ENCODE measurements at places on chromosomes 12 and 14.

DNA sequence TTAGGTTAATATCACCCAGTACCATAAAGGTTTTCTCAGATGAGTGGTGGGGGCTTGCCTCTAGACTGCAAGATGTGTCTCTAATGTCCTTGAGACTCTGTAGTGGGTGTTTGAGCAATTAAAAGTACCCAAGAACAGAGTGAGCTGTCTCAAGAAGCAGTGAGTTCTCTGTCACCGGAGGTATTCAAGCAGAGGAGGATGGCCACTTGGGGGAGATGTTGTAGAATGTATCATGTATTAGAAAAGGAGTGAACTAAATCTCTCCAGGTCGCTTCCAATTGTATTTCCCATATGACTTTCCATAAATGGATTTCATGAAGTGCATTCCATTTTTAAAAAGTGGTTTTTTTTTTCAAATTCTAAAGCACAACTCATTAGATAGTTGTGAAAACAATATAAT, 35.0 kb downstream of the SLC17A8 start:
- DNase-seq = no peak

DNA sequence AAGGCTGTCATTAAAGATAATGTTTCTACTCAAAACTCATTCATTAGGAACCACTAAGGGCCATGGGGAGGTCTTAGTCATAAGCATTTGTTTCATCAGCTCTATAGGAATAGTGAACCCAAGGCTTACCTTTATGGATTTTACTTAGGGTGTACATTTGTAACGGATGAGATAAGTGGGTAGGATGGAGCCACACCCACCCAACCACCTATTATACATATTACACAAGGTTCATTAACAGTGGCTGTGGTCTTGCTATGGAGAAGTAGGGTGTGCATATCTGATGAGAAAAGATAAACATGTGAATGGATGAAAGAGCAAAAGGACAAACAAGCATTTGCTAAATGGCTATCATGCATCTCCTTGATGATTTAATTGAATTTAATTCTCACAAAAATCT, 39.6 kb upstream of the ITPR2 start:
- DNase-seq = no peak

GRCh38 chr14:63512861-63513260, 30.3 kb downstream of the PPP2R5E start:
- no peak for DNase-seq

GRCh38 chr12:30357766-30358490, 337.7 kb downstream of the IPO8 start:
- DNase-seq = peak; percentile 13

DNA sequence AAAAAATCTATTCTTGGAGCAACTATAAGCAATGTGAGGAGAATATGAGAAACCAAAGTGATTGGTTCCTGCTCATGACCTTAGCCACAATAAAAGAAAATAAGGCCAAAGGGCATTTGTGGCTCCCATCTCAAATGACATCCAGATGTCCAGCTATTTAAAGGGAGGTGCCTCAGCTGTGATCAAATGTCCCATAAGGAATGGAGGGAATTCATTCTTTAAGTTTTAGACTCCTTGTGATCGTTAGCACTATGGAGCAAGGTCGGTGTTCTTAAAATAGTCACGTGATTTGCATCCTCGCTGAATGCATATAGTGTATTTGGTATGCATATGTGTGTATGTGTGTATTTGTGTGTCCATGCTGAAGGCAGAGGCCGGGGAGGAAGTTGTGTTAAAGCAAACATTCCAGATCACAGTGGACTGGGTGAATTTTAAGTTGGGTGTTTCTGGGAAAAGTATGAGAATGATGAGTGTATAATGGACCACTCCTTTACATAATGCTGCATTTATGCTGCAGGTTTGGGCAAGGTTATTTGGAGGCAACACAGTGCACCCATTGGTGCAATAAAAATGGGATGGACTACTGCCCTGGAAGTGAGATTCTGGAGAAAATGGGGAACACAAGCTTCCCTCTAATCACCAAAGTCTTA, 5.6 kb upstream of the E2F7 start:
- no peak for DNase-seq

DNA sequence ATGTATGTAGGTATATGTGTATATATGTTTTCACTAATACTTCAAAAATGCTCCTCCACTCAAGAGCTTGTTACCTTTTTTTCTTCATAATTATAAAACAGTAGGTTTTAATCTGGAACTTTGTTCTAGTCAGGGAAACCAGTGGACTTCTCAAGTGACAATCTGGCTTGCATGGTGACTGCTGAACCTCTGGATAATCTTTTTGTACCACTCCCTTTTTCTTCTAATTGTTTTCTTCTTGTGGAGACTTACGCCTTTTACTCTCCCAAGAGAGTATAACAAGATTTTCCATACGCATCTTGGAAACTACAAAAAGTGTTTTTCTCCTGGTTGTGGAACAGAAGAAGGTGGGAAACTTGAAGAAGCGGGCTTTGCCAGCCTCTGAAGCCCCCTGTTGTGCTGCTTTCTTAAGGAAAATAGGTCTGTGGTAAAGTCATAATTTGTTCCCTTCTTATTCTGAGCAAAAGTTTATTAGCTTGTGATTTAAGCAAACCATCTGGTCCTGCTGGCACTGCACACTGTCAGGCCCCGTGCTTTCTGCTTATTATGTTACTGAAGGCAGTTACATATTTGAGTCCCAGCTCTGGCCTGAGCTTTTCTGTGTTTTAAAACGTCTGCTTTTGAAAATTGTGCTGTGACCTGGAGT, 291.8 kb downstream of the ERC1 start:
- peak; percentile 27 for DNase-seq

- no peak for DNase-seq
Measured at GRCh38 chr12:113805673-113806072, 160.5 kb downstream of the RBM19 start.

- no peak for DNase-seq
Measured at GRCh38 chr12:104505095-104505818, 48.5 kb downstream of the CHST11 start.

GRCh38 chr12:119673634-119674033, 5.7 kb downstream of the PRKAB1 start:
- DNase-seq = peak; percentile 45

DNA sequence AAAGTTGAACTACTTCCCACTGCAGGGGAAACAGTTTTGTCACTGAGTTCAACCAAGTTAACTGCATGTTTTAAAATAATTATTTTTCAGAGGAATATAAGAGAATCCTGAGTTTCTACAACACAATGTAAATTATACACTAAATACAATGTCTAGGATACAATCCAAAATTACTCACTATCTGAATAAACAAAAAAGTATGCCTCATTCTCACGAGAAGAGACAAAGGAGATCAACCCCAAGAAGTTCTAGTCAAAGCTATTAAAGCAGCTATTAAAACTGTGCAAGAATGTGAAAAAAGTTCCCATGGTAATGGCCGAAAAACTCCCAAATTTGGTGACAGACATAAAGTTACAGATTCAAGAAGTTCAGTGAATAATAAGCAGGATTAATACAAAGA, 8.8 kb upstream of the KCNK13 start:
- DNase-seq = no peak

GRCh38 chr12:109578330-109578927, 4.8 kb downstream of the MVK start:
- DNase-seq = no peak

DNA sequence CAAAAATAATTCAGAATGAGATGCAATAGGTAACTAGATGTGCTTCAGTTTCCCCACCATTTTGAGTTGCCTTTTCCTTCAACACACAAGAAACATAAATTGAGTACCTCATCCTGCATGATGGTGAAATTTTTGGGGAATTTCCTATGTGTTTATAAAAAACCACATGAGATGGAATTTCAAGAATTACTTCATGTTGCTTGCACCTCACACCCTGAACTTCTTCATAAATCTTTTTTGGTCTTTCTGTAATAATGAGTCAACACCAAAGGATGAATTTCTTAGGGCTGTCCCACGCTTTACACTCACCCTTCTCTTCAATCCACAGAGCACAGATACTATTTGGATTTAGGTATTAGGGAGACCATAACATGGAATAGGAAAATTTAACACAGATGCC, 22.6 kb upstream of the LUM start:
- DNase-seq = no peak

- DNase-seq = peak; percentile 40
Measured at GRCh38 chr12:62834406-62834805, 100.5 kb downstream of the PPM1H start.

DNA sequence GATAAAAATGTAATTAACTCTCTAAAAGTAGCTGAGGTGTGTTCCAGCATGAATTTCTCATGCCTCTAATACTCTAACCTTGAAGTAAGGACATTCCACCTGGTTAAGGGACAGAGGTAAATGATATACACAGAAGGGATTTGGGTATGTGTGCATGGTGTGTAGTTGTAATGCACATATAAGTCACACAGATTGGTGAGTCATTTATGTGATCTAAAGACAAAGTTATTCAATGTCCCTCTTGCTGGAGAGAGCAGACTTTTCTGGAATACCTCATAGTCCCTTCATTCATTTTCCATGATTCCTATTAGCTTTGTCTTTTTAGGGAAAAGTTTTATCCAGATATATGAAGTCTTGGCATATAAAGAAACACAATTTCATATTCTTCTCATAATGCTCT, 234.9 kb downstream of the SNAPC1 start:
- no peak for DNase-seq

- no peak for DNase-seq
Measured at GRCh38 chr14:50744231-50744630, 76.1 kb upstream of the SAV1 start.

GRCh38 chr14:51774209-51774608, 86.2 kb upstream of the GNG2 start:
- no peak for DNase-seq

DNA sequence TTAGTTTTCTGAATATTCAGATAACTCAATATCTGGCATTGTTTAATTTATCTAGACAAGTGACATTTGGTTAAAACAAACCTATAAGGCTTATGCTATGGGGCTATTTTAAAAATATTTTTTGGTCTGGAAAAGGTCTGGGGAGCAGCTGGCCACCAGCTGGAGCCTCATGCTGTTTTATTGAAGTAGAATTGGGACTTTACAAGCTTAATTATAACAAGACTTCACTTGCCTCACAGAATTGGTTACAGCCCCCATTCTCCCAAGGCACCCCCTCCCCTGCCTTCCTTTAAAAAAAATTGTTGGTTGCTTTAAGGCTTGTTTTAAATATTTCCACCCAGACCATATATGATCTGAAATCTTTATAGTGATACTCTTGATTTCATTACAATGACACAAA, 453.9 kb downstream of the ADAMTS20 start:
- DNase-seq = no peak

GRCh38 chr12:96989916-96990315, 82.9 kb downstream of the NEDD1 start:
- no peak for DNase-seq

- DNase-seq = no peak
Measured at GRCh38 chr14:56647493-56647892, 67.9 kb downstream of the TMEM260 start.

DNA sequence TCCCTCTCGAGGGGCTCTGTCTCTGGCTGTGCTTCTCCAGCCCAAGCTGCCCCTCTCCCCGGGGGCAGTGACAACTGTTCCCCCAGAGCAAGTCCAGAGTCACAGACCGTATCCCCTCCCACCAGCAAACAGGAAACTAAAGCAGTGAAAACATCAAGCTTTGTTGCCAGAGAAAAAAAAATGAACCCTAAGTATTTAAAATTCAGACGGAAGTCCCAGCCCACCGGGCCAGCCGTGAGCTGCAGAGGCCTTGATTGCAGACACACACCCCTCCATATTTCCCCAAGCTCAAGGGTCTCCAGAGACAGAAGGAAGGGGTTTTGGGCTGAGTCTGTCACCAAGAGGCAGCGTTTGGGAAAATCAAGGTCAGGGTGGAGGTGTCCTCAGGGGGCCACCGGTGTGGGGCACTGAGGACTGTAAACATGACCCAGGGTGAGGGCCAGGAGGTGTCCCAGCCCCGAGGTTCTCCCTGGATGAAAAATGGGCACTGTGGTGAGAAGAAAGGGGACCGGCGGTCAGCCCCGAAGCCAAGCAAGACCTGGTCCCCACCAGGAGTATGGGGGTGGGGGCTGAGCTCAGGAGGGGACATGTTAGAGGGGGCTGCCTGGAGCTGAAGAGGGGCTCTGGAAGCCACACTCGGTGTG, 7.7 kb downstream of the PHETA1 start:
- DNase-seq = no peak

GRCh38 chr14:63039866-63040265, 5.4 kb downstream of the KCNH5 start:
- DNase-seq = no peak

- no peak for DNase-seq
Measured at GRCh38 chr12:243381-243780, 19.3 kb downstream of the SLC6A13 start.

DNA sequence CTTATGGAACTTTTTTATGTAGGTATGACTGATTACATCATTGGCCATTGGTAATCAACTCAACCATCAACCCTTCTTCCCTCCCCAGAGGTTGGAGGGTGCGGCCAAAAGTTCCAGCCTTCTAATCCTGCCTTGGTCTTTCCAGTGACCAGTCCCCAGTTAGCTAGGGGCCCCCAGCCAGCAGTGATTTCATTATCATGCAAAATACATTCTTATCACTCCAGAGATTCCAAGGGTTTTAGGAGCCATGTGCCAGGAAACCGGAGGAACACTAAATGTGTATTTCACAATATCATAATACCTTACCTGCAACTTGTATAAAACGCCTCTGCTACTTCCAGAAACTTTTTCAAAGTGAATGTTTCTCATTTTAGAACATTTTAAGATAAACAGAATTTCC, 181.5 kb upstream of the PELI2 start:
- no peak for DNase-seq

GRCh38 chr12:108664338-108665258, 30.9 kb upstream of the SELPLG start:
- peak; percentile 84 for DNase-seq

GRCh38 chr12:120439646-120440247, 1.8 kb downstream of the COX6A1 start:
- DNase-seq = peak; percentile 45

GRCh38 chr12:10331642-10332239, 24.1 kb downstream of the KLRD1 start:
- DNase-seq = no peak

DNA sequence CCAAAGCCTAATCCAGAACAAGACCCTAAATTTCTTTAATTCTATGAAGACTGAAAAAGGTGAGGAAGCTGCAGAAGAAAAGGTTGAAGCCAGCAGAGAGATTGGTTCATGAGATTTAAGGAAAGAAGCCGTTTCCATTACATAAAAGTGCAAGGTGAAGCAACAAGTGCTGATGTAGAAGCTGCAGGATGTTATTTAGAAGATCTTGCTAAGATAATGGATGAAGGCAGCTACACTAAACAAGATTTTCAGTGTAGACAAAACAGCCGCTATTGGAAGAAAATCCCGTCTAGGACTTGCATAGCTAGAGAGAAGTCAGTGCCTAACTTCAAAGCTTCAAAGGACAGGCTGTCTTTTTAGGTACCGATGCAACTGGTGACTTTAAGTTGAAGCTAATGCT, 65.4 kb upstream of the AMIGO2 start:
- no peak for DNase-seq

- DNase-seq = no peak
Measured at GRCh38 chr12:16325426-16325825, 22.0 kb upstream of the MGST1 start.

All from heart left ventricle (tissue), 16 donors.